Stimulated activated CD8-positive, alpha-beta memory T cell treated with anti-CD3 and anti-CD28 coated beads, Interleukin-4, amount 100 ng/mL, for 1 hour (primary cell): ENCODE measurements at places on chromosomes 2 and 18.

DNA sequence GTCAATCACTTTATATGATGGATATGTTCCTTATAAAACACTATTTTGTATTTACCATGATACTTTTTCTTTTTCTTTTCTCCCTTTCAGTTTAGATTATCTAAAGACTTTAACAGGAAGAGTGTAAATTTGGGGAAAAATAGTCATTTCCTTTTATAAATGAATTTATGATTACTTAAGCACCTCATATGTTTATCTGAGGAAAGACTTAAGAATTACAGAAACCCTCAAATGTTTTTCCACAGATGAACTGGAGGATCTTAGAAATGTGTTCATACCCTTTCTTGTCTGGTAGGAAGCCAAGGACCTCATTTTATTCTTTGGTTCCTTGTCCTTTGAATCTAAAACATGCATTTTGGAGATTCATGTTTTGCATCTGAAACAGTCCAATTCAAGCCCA is 36.7 kb downstream of the MAPRE2 start:
- DNase-seq = no peak

DNA sequence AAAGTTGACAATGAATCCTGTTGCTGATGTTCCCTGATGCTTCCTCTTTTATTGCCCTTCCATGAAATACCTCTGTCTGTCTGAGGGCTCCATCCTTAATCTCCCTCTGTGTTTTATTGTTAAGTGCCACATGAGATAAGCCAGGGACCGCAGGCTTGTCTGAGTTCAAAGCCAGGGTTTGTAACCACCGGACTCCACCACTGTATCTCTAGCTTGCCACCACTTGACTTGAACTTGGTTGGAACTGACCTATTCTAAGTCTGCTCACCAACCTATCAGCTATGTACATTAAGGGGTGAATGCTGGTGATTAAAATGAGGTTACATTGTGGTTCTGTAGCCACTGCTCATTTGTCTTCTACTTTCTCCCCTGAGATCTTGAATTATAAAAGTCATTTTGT is 328.5 kb upstream of the ZEB2 start:
- DNase-seq = no peak

DNA sequence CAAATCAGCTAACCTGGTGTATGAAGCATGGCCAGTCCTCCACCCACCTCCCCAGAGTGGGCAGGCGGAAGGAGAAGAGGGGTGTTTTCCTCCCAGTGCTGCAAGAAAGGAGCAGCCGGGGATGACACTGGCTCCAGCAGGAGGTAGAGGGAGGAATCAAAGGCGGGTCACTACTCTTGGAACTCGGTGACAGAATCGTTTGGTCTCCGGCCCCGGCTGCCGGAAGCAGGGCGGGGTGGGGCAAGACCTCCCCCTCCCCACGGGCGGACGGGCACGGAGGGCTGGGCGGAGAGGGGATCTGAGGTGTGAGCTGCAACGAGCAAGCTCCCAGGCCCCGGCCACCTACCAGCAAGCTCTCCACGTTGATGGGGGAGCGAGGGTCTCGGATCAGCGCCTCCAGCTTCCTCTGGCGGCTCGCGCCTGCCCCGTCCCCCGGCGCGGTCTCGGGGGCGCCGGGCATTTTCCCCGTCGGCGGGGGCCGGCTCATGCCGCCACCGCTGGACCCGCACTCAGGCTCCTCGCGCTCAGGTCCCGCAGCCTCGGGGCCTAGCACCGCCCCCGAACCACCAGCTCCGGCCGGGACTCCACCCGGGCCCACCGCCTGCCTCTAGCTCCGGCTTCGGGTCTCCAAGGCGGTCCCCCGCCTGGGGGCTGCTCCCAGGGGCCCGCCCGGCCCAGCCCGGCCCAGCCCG is 640 bp downstream of the ROCK2 start:
- DNase-seq = no peak

GRCh38 chr2:163551616-163552373 is 184.0 kb downstream of the FIGN start:
- DNase-seq = no peak

DNA sequence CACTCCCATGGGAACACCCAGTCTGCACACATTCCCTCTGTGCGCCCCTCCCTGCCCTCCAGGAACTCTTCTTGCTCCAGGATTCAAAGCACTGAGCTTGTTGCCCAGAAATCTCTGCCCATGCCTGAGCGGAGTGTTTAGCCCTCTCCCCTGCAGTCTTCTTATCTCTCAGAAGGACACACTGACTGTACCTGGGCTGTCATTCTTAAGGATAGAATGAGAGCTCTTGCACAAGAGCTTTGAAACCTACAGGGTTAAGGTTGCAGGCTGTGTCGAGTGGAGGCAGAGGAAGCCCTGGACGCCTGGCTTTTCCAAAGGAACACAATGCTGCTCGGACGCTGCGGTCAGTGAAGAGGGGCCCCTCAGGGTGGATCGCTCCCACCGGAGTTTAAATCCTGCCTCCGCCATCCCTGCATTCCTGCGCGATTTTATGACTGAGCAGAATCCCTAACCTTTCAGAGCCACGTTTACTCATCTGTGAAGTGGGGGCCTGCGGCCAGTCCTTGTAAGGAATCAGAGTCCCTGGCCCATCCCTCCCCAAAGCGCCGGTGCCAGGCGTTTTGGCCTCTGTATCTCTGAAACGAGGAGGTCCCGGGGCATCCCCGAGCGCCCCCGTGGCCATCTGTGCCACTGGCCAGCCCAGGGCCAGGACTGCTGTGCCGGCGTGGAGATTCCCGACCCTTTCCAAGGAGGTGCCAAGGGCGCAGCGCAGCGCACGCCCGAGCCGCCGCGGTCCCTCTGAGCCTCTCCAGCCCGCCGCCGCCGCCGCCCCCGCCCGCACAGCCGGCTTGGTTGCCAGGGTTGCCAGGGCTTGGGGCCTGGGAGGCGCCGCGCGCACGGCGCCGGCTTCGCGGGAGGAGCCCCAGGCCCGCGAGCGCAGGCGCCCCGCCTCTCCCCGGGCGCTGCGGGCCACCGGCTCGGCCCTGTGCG is 58.9 kb downstream of the FAM168B start:
- DNase-seq = no peak

- no peak for DNase-seq
These were observed 232.0 kb upstream of the NETO1 start for GRCh38 chr18:73099759-73100158.

GRCh38 chr18:69000366-69000765 is 202.5 kb downstream of the CCDC102B start:
- DNase-seq = no peak

DNA sequence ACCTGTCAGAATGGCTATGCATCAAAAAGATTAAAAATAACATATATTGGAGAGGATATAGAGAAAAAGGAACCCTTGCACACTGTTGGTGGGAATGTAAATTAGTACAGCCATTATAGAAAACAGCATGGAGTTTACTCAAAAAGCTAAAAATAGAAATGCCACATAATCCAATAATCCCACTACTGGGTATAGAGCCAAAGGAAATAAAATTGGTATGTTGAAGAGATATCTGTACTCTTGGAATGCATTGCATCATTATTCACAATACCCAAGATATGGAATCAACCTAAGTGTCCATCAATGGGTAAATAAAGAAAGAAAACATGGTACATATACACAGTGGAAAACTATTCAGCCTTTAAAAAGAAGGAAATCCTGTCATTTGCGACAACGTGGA is 77.2 kb downstream of the C1D start:
- DNase-seq = no peak

GRCh38 chr2:172467382-172467781 is 40.0 kb downstream of the ITGA6 start:
- DNase-seq = no peak

- DNase-seq = no peak
These were observed 215.7 kb downstream of the MREG start for GRCh38 chr2:215797676-215798075.

- no peak for DNase-seq
These were observed 3.3 kb upstream of the TMEM18 start for GRCh38 chr2:680496-680895.

GRCh38 chr2:172438741-172439508 is 11.5 kb downstream of the ITGA6 start:
- no peak for DNase-seq

DNA sequence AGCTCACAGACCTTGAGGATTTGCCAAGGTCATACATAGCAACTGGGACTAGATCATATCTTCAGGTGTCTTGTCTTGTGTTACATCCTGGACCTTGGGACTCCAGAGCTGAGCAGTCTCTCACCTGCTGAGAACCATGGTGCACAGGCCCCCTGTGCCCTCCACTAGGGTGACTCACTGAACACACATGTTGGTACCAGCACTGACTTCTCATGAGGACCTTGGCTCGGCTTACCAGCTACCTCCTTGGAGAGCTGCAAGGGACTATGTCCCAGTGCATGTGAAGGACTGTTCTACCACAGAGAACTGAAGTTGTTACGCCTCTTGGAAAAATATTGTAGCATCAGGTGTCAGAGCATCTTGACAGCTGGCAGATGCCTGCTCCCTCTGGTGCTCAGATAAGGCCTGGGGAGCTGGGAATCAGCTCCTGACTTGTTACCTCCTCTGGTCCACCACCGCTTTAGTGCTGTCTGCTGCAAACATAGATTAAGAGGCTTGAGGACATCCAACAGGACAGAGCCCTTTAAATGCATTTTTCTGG is 72.1 kb downstream of the WDSUB1 start:
- no peak for DNase-seq
